ENCODE measurements at places on chromosomes 6 and 20.

DNA sequence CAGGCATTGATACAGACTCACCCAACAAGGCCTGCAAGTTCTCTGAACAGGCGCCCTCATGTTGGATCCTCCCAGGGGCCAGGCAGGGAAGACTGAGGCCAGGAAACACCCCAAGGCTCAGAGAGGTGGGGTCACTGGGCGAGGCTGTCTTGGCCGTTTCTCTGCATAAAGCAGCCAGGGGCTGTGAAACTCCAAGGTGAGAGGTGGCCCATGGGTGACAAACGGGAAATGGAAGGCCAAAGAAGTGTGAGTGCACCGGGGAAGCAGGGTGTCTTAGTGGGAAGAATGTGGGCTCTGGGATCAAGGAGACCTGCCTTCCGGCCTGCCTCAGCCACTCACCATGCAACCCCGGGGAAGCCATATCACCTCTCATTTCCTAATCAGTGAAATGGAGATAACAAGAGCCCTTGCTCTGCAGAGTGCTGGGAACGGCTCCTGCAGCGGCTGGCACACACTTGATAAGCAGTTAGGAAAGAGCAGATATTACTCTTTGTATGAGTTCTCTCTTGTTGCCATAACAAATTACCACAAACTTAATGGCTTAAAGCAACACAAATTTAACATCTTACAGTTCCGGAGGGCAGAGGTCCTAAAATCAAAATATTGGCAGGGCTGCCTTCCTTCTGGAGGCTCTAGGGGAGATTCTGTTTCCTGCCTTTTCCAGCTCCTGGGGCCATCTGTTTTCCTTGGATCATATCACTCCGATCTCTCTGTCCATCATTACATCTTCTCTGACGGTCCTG, 168.6 kb downstream of the NFATC2 start:
- no peak for DNase-seq

- peak; percentile 6 for DNase-seq
These were observed 113.8 kb downstream of the SYCP2 start for GRCh38 chr20:59819496-59820203.

- no peak for DNase-seq
These were observed 188.8 kb downstream of the TASP1 start for GRCh38 chr20:13449868-13450434.

DNA sequence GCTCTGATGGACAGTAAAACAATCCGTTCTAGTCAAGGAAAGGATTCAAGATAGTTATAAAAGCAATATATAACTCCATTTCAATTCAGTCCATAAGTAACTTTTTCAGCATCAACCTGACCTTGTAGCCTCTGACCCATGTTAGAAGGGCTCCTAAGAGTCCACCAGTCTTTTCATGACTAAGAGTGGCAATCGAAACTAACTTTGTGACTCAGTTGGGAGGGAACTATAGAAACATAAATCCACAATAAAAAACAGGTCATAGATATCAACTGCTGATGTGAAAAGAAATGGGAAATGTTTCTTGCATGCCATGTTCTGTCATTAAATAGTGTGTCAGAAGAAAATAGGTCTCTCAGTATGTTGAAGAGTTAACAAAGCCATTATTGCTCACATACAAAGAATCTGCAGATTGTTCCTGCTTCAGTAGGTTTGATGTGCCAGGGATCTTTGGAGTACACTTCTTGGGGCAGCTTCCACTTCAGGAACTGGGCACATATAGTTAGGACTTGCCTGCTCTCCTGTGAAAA, 16.2 kb upstream of the RBL1 start:
- DNase-seq, result no peak

DNA sequence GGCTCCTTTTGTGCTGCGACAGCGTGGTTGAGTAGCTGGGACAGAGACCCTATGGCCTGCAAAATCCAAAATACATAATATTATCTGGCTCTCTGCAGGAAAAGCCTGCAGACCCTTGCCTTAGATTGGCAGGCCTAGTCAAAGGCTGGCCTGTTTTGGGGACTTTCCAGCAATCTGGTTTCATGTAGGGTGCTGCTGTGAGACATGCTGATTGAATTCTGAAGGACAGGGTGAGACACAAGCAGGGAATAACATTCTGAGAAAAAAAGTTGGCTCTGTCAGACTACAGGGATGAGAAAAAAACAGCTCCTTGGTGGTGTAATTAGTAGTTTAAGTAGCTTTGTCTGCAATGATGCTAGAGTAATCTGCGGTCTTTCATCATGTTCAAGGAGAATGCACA, 402.7 kb upstream of the AGPAT4 start:
- no peak for DNase-seq

- no peak for DNase-seq
These were observed 371.4 kb upstream of the ID4 start for GRCh38 chr6:19465760-19466159.
